ENCODE measurements at places on chromosomes 2 and 18. TPM values are rescaled to one million over a fixed set of nuclear protein-coding genes. Genes with fewer than 3 reads are reported as not detected.

- no peak for DNase-seq
These were observed 339.4 kb upstream of the ID2 start for GRCh38 chr2:8342407-8342806.

GRCh38 chr18:73688161-73688560 is 459.5 kb downstream of the FBXO15 start:
- DNase-seq, result no peak

DNA sequence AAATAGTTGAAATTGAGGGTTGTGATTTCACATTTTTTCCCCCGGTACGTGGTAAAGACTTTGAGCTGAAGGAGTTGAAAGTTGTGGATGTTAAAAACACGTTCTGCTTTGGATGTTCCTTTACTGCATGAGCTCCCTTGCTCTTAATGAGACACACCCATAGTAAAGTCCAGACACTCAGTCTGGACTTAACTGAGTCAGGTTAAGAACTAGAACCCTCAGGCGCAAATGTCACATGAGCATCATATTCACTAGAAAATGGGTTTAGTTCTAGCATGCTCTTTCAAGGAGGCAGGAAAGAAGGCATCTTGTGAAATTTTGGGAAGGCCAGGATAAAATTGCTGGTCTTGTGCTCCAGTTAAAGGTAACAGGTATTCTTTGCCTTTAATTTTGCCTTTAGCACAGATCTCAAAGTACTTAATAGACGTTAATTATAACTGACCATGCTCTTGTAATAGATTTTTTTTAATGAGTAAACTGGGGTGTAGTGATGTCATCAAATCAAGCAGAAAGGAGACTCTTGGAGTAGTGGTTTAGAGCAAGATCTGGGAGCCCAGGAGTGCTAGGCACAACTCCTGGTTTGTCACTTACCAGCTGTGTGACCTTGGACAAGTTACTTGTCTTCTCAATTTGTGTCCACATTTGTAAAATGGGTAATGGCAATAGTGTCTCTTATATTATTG is 20.6 kb downstream of the ITGA6 start:
- no peak for DNase-seq

DNA sequence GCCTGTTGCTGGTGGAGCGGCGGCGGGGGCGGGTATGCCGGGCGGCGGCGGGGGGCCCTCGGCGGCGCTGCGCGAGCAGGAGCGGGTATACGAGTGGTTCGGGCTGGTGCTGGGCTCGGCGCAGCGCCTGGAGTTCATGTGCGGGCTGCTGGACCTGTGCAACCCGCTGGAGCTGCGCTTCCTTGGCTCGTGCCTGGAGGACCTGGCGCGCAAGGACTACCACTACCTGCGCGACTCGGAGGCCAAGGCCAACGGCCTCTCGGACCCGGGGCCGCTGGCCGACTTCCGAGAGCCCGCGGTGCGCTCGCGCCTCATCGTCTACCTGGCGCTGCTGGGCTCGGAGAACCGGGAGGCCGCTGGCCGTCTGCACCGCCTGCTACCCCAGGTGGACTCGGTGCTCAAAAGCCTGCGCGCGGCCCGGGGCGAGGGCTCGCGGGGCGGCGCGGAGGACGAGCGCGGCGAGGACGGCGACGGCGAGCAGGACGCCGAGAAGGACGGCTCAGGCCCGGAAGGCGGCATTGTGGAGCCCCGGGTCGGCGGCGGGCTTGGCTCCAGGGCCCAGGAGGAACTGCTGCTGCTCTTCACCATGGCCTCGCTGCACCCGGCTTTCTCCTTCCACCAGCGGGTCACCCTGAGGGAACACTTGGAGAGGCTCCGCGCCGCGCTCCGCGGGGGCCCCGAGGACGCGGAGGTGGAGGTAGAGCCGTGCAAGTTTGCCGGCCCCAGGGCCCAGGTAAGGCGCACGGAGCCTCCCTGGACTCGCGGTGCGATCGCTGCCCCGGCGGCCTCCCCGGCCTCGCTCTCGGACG is 1.0 kb downstream of the ZCCHC2 start:
- peak; percentile 67 for DNase-seq

DNA sequence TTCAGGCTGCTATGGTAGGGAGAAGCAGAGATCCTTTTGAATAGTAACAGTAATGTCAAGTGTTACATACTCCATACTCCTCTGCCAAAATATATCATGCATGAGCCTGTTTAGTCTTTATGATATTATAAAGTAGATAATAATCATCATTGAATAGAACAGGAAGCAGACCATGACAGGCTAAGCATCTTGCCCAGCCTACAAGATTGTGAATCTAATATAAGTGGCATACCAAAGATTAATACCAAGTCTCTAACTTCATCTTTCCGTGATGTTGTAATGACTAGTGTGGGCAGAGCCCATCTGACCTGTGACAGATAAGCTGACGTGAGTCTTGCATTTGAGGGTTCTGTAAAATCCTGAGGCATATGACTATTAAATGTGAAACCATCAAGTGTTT is 13.1 kb downstream of the NDUFB3 start:
- DNase-seq, result no peak

- DNase-seq, result no peak
These were observed 79.5 kb downstream of the EPHA4 start for GRCh38 chr2:221492636-221493035.

DNA sequence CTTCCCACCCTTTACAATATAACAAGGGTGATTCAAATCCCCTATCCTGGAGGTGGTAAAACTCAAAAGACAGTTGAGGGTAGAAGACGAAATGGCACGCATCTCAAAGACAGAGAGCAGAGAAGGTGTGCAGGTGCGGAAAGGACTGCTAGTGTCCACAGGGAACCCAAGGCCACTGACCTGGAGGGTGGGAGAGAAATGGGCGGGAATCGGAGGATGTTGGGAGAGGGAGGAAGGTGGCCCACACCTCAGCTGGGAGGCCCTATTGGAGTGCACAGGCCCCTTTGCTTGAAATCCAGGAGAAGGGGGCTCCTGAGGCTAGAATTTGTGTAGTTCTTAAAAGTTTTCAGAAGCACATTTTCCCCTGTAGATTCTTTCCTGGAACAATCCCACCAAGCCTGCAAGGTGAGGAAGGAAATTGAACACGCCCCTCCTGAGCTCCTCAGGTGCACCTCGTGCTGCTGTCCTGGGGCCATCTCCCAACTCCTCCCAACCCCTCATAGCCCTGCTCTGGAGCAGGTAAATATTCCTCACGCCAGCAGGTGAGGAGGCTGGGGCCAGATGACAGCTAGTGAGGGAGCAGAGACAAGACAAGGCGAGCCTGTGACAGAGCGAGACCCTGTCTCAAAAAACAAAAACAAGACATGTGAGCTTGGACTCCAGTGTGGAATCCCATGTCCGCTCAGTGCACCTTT is 99.3 kb downstream of the MCFD2 start:
- DNase-seq, result no peak

GRCh38 chr2:69844560-69844959 is 15.1 kb downstream of the GMCL1 start:
- DNase-seq, result no peak

- DNase-seq, result no peak
These were observed 22.9 kb downstream of the CCT7 start for GRCh38 chr2:73257021-73257420.

CFAP221 gene
- 0.71 TPM for total RNA-seq
